ENCODE measurements at places on chromosomes 16 and 17. TPM values are rescaled to one million over a fixed set of nuclear protein-coding genes. Genes with fewer than 3 reads are reported as not detected.

DNA sequence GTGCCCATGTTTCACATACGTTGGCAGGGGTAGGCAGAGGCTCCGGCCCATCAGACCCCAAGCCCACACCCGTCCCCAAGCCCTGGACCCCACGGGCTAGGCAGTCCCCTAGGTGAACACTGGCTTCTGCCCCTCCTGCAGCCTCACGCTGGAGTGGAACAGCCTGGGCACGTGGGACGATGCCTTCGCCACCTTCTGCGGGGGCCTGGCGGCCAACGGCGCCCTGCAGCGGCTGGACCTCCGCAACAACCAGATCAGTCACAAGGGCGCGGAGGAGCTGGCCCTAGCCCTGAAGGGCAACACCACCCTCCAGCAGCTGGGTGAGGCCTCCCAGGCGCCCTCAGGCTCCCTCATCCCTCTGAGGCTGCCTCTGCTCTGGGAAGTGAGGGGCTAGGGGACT is 1.8 kb downstream of the LRRC45 start:
- DNase-seq, result no peak

Gene IL17C
- polyA plus RNA-seq, result not detected

- DNase-seq, result no peak
These were observed 984 bp downstream of the CENPV start for GRCh38 chr17:16352303-16352666.

GRCh38 chr17:5913032-5913531 is 157.1 kb upstream of the WSCD1 start:
- DNase-seq, result no peak

Gene HNF1B
- polyA plus RNA-seq, result not detected
